ENCODE measurements at places on chromosomes 5 and 9. TPM values are rescaled to one million over a fixed set of nuclear protein-coding genes. Genes with fewer than 3 reads are reported as not detected.

The ZNF367 gene
- total RNA-seq: 7.2 TPM

The LPAR1 gene
- total RNA-seq: 24.7 TPM

The PCDHGA5 gene
- 0.16 TPM for total RNA-seq

The SLC12A2 gene
- total RNA-seq: 10.5 TPM

The HAPLN1 gene
- not detected for total RNA-seq

The ASS1 gene
- total RNA-seq: 18.7 TPM

The C9orf50 gene
- total RNA-seq: not detected

The EQTN gene
- total RNA-seq: not detected

Data from A549 treated with dexamethasone at 1 μM for 4 hours (cell line).